ENCODE measurements at places on chromosomes 5 and 9.

GRCh38 chr9:35599763-35600604 lies 5.1 kb upstream of the TESK1 start:
- no peak for DNase-seq

GRCh38 chr9:70065572-70065971 lies 21.9 kb downstream of the MAMDC2 start:
- DNase-seq, result no peak

DNA sequence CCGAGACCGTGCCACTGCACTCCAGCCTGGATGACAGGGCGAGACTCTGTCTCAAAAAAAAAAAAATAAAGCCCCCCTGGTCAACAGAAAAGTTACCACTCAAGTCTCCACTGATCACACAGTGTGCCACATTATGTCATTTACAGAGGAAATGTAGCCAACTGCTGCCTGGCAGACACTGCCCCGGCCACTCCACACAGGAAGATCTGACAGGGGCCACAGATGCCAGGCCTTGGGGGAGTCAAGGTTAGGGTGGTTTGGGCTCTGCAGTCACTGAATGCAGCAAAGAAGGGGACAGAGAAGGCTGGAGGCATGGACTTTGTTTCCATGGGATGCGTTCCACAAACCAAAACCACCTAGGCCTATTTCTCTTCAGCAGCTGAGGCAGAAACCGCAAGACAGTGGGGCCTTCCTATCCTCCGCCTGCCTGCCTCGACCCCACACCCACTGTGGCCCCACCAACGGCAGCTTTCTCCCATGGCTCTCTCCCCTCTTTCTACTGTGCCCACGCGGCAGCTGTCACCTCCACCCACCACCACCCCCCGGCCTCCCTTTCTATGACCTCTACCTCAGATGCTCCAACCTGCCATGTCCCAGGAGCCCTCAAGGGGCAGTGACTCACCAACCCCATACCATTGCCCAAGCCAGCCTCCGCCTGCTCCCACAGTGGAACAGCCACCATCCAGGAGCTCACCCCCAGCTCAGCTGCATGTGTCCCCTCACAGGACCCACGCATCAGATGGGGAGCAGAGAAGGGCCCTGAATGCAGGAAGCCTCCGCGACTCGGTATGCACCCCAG lies 12.4 kb downstream of the IPPK start:
- DNase-seq, result no peak

DNA sequence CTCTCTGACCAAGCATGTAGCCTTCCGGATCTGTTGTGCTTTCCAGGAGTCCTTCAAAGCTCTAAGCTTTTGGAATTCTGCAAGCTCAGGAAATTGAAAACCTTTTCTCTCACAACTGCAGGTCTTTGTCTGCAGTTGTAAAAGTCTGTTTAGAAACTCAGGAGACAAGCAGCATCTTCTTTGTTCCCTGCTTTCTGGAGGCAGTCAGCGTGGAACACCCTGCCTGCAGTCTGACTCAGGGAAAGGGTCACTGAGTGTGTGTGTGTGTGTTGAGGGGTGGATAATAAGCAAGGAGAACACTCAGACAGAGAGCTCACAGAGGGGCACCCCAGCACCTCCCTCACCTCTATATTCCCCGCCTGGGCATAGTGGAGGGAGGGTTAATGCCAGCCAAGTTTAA lies 29.1 kb downstream of the KCNIP1 start:
- DNase-seq, result no peak

DNA sequence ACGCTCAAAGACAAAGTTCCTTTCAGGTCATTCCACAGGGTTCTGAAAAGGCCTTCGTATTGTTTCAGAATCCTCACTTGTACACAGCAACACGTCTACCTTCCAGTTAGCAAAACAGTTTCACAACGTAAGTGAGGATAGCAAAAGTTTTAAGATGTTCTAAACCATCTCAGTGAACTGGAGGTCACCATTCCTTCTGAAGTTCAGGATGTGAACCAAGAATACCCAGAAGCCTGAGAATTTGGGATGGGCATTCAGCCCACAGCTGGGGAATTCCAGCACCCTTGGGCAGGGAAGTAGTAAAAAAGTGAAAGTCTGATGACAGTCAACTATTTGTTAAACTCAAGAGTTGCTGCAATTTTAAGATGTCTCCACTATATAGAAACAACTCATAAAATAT lies 224.5 kb downstream of the BNC2 start:
- no peak for DNase-seq

GRCh38 chr9:99222416-99223270 lies 561 bp downstream of the SEC61B start:
- DNase-seq, result no peak

DNA sequence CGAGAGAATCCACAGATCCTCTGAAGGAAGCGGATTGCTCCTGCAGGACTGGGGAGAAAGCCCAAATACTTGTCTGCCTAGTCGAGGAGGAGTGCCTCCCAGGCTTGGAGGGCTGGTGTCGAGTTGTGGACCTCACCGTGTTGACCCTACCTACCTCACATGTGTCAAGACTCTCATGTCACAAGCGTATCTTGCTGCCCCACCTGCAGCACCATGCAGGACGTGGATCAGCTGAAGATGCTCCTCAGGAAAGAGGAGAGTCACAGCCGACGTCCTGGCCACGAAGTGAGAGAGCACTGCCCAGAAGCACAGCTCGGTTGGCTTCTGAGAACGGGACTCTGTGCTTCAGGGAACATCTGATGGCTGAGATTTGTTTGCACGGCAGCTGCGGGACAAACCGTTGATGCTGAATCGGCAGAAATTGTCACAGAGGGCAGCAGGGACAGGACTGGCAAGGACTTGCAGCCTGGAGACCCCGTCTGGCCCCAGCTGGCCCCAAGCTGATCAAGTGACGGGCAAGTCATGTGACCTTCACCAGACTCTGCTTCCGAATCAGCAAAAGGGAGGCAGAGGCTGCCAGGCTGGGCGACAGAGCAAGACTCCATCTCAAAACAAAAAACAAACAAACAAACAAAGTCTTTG lies 119.1 kb upstream of the ITGA1 start:
- DNase-seq, result no peak

DNA sequence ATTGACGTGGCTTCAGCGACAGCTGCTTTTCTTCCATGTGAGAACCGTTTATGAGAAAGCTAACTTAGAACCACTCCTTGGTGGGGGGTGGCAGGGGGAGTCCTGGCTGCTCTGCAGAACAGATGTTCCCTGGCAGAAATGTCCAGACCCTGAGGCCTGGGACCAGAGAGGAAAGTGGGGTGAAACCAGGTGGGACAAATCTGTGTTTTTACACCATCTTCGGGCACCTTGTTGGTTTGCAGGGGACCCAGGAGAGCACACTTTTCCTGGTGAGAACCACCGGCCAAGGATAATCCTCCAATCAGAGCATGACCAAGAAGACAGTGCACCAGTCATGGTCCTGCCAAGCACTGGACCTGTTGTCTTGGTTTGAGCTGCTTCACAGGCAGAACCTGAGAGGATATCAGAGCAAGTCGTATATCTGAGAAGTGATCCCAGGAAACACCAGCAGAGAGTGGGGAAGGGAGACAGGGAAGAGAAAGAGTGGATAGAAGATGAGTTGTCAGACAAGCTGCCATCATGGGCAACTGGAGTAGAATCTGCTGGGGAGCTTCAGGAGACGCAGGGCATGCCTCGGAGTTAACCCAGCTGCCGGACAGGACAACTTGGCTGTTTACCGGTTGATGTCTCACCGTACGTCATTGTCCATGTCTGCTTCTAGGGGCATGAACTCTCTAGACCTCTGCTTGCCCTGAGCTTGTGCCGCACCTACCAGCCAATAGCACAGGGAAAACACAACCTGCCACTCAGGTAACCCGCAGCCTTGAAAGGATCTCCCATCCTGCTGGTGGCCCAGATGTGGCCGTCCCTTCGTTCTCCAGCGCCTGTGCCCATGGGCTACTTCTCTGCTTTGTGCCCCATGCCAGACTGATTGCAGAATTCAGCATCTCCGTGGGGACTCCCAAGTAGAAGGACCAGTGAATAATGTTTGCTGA lies 178.4 kb upstream of the MVB12B start:
- no peak for DNase-seq

DNA sequence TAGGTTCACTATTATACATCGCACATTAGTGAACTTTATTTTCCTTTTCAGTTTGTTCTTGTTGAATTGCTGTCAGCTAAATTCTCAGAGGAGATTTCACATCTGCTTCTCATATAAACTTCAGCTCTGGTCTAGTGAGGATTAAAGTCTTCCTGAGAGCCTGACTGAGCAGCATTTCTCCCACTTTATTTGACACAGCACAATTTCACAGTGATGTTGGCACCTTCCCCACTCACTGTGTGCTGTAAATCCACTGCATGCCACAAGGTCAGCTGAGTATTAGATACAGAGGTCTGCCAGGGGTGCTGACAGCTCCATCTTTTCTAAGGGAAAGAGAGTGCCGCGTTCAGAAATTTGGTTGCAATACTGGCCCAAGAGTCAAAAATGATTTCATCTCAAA lies 567.4 kb downstream of the PRR16 start:
- no peak for DNase-seq

GRCh38 chr5:142015781-142016533 lies 3.1 kb upstream of the GNPDA1 start:
- no peak for DNase-seq

DNA sequence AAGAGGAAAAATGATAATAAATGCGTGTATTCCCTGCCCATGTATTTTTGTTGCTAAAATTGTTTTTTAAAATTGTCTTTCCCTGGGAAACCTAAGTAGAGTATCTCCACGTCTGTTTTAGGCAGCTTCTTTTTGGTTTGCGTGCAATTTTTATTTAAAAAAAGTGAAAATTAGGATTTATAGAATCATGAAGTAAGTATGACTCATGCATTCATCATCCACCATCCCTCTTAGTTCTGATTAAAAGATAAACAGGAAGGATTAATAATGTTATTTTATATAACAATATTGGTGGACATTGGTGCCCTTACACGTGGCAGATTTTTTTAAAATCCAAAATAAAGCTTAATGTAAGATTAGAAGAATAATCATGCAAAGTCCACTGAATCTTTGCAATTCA lies 358.7 kb downstream of the MED10 start:
- DNase-seq, result no peak

DNA sequence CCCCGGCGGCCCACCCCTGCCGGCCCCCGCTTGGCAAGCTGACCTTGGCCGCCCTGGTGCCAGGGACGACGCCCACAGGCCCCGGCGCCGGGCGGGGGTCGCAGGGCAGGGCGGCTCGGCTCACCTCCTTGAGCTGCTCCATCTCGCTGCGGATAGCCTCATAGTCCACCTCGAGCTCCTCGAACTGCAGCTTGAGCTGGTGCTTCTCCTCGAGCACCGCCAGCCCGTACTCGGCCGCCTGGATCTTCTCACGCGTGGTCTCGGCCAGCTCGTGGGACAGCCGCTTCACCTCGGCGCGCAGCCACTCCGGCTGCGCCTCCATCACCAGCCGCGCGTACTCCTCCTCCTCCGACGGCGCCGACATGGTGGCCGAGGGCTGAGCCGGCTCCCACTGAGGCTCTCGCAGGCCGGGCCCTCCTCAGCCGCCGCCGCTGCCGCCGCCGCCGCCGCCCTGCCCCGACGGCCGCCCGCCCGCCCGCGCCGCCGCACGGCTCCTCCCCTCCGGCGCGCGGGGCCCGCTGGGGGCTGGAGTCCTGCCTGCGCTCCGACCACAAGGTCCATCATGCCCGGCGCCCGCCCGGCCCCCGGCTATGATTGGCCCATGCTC lies at the start of gene BICD2:
Gene BICD2 (minus strand): TSS at position 453 of the 607 bp plus-strand sequence. CDS start 89 bp downstream, at position 364.
- no peak for DNase-seq

- DNase-seq, result no peak
Observed at GRCh38 chr9:123604861-123605260, 248.9 kb downstream of the CRB2 start.

- no peak for DNase-seq
Observed at GRCh38 chr5:119285070-119285916, 70.5 kb upstream of the TNFAIP8 start.

DNA sequence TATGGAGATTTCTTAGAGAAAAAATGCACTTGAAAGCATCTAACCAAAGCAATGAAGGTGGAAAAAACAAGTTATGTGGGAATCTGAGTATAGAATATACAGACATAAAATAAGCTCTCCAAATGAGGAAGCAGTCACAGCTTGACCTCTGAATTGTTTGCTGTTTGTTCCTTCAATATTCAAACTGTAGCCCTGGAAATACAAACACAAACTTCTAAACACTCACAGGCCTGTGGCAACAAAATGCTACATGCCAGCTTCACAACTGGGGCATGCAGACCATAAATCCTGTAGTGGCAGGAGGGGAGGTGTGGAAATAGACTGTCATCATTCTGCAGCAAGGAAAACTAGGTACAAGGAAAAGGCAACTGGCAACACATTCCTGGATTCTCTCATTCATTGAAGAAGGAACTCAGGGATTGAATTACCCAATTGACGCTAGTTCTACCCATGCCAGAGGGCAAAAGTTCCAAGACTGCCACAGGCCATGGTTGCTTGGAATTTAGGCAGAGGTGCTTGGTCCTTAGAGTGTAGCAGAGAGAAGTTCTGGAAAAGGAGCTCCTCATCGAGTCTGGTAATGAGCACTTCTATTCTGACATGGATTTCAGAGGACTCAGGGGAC lies 349.6 kb downstream of the PDE4D start:
- DNase-seq, result no peak

Measured in GM06990 (cell line).